ENCODE measurements at places on chromosomes 1 and 21. TPM values are rescaled to one million over a fixed set of nuclear protein-coding genes. Genes with fewer than 3 reads are reported as not detected.
A peak's percentile ranks its signal among the peaks of the same experiment; 100 is the strongest.

Gene PHC2
- 99.7 TPM for total RNA-seq

Gene PLA2G2C
- 0.50 TPM for total RNA-seq

Gene BSND
- 0.09 TPM for total RNA-seq

DNA sequence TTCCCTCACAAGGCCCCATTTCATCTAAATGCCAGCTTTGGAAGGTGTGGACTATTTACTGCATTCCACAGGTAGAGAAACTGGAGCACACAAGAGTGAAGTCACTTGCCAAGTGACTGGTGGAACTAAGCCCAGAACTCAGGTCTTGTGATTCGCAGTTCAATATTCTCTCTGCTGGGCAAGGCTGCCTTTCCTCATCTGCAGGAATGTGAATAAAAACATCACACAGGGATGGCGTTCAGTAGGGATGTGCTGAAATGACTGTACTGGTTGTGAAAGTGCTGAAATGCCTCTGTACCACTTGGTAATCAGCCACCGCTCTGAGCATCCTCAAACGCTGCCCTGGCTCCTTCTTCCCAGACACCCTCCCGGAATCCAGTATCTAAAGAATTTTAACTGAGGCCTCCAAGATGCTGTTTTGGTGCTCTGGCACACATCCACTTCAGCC is 145.6 kb downstream of the HIVEP3 start:
- no peak for DNase-seq

DNA sequence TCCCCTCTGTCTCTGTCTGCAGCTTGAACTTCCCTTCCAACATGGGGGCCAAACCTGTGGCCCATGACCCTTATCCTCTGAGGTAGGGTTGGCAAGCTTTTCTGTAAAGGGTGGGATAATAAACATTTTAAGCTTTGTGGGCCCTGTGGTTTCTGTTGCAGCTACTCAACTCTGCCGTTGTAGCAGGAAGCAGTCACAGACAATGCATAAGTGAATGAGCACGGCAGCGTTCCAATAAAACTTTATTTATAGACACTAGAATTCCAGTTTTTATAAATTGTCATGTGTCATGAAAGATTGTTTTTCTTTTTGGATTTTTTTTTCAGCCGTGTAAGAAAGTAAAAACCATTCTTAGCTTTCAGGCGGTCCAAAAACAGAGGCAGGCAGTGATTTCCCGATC is 18.2 kb upstream of the CDK18 start:
- no peak for DNase-seq

- DNase-seq = no peak
Measured at GRCh38 chr1:93459126-93459525, 11.2 kb downstream of the FNBP1L start.

- DNase-seq = no peak
Measured at GRCh38 chr1:37261129-37261528, 213.3 kb upstream of the ZC3H12A start.

GRCh38 chr1:55943012-55943411 is 636.4 kb downstream of the PLPP3 start:
- DNase-seq = no peak

- DNase-seq = no peak
Measured at GRCh38 chr1:10054465-10054864, 21.7 kb downstream of the UBE4B start.

- peak; percentile 72 for DNase-seq
Measured at GRCh38 chr1:2135441-2135841, 59.1 kb downstream of the FAAP20 start.

DNA sequence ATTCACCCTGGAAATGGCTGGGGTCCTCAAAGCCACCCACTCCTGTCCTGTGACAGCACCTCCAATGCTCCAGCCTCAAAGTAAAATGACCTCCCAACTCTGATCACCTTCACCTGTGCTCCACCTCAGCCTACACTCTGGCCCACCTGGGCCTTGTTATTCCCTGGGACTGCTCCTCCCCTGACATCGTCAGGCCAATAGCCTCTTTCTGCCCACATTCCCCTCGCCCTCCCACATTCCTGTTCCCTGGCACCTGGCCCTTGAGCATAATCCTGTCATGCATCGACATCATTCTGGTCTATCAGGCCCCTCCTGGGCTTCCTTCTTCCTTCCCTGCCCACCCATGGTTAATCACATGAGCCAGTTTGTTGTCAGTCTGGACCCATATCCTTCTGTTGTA is 13.2 kb upstream of the BCAR3 start:
- no peak for DNase-seq
